ENCODE measurements at places on chromosomes 12 and 14.

DNA sequence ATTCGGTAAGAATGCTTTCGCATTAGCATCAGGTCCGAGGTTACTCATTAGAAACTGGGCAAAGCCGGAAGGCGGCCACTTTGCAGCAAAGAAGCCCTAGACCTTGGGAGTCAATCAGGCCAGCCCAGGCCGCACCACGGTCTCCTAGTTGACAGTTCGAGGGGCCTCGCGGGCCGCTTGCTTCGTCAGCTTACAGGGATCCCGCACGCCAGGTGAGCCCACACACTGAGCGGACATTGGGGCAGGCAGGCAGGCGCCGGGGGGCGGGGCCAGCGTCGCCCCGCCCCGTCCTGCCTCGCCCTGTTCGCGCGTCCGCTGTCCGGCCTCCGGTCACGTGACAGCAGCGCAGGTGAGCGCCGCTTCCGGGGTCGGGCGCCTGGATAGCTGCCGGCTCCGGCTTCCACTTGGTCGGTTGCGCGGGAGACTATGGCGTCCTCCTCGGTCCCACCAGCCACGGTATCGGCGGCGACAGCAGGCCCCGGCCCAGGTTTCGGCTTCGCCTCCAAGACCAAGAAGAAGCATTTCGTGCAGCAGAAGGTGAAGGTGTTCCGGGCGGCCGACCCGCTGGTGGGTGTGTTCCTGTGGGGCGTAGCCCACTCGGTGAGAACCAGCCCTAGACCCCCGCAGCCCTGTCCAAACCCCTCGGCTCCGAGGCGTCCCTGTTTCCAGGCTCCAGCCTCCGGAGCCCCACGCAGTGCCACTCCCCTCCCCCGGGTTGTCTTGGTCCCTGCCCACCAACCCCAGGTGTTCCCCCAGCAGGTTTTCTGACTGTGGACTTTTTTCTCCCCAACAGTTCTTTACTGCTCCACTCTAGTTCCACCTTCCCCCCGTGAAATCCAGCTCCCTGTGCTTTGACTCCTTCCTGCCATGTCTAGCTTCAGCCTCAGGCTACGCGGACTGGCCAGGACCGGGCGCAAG lies at the start of gene PIP4K2C:
PIP4K2C (plus strand) TSS at position 329 of the 918 bp plus-strand sequence; CDS start at position 427, 98 bp downstream.
- DNase-seq: no peak

GRCh38 chr12:26265606-26266005 lies 70.2 kb downstream of the SSPN start:
- no peak for DNase-seq

DNA sequence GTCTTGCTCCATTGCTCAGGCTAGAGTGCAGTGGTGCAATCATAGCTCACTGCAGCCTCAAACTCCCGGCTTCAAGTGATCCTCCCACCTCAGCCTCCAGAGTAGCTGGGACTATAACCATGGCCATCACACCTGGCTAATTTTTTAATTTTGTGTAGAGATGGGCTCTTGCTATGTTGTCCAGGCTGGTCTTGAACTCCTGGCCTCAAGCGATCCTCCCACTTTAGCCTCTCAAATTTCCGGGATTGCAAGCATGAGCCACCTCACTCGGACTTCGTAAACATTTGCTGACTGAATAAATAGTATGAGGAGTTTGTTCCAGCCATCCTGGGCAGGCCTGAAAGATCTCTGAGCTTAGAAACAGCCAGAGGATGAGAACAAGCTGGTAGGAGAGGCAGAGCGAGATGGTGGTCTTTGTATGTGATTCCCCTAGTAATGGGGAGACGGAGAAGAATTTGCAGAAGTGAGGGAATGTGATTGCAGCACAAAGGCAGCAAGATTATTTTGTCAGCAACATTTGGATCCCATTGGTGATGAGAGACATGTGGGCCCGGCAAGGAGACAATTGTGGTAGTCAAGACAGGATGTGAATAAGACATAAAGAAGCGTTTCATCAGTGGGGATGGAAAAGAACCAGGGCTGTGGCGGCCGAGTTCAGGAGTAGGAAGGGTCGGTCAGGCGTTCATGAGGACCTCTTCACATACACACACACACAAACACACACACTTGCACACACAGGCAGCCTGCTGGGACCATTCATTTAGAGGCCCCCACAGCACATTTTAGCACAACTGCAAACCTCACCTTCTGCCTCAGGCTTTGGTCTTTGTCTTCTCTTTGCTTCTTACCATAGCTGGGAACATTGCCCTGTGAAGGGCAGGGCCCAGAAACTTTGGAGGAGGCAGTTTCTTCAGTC lies 155.5 kb downstream of the ZFP36L1 start:
- DNase-seq: peak; percentile 25

GRCh38 chr14:24351517-24351916 lies 11.7 kb upstream of the RIPK3 start:
- no peak for DNase-seq

- DNase-seq: no peak
These were observed 15.8 kb downstream of the C12orf43 start for GRCh38 chr12:121000530-121000929.

DNA sequence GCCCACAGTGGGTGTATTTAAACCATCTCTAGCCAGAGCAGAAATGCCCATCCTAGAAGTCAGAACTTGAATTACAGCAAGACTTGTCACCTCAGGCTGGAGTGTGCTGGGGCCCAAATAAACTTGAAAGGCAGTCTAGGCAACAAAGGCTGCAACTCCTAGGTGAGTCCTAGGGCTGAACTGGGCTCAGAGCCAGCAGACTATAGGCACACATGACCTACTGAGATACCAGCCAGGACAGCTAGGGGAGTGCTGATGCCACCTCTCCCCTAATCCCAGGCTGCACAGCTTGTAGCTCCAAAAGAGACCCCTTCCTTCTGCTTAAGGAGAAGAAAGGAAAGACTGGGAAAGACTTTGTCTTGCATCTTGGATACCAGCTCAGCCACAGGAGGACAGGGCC lies 106.0 kb downstream of the TXNDC16 start:
- DNase-seq: no peak

GRCh38 chr14:78367355-78367754 lies 197.2 kb downstream of the NRXN3 start:
- DNase-seq: no peak

GRCh38 chr12:25189656-25190055 lies 5.3 kb downstream of the DNAI7 start:
- DNase-seq: no peak

GRCh38 chr12:104410326-104410725 lies 46.4 kb upstream of the CHST11 start:
- no peak for DNase-seq
